Stromal cell of bone marrow (primary cell): ENCODE measurements at places on chromosomes 5 and 9.

GRCh38 chr5:58542709-58543108, 40.2 kb upstream of the RAB3C start:
- no peak for DNase-seq

GRCh38 chr5:133715616-133716015, 103.3 kb upstream of the FSTL4 start:
- no peak for DNase-seq

DNA sequence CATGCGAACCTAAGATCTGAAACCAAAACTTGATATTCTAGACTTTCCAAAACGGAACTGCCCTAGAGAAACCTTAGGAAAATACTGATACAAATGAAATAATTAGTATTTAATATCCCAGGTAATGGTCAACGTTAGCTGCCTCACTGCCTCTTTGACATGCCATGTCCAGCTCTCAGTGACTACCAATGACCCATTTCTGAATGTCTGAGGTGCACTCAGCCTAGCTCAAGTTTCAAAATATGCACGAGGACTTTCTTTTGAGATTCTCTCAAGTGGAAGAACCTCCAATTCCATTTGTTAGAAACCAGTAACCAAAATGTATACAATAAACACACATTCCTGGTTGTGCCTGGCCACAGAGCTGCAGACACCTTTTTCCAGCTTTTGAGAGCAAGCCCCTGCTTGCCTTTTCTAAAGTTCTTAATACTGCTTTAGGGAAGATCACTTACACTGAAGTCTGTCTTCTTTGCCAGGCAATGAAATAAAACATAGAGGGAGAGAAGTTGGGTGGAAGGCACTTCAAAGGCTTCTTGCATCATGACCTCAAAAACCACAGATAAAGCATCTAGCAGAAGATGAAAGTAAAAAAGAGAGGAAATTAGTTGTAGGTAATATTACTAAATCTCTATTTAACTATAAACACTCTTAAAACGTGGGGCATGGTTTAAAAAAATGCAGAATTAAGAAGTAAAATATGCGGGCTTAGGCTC, 87.9 kb downstream of the MRPS27 start:
- DNase-seq, result no peak

- no peak for DNase-seq
These were observed 111.0 kb upstream of the LIFR start for GRCh38 chr5:38667499-38667776.

GRCh38 chr9:111945216-111945615, 48.6 kb downstream of the UGCG start:
- peak; percentile 74 for DNase-seq

GRCh38 chr5:177403102-177403791, 2.8 kb upstream of the PFN3 start:
- no peak for DNase-seq

GRCh38 chr5:37121465-37121864, 127.7 kb downstream of the CPLANE1 start:
- DNase-seq, result no peak
